Panc1 (cell line): ENCODE measurements at places on chromosomes 3 and 15.

DNA sequence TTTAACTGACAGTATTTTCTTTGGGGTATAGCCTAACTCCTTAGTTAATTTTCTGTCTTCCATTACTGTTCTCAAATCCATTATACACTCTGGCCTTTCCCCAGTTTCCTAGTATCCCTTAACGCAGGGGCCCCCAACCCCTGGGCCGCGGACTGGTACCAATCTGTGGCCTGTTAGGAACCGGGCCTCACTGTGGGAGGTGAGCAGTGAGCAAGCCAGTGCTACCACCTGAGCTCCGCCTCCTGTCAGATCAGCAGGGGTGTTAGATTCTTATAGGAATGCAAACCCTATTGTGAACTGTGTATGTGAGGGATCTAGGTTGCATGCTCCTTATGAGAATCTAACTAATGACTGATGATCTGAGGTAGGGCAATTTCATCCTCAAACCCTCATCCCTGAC is 75.1 kb downstream of the DOCK3 start:
- DNase-seq = no peak

GRCh38 chr3:183579967-183580900 is 24.7 kb upstream of the KLHL6 start:
- no peak for DNase-seq

DNA sequence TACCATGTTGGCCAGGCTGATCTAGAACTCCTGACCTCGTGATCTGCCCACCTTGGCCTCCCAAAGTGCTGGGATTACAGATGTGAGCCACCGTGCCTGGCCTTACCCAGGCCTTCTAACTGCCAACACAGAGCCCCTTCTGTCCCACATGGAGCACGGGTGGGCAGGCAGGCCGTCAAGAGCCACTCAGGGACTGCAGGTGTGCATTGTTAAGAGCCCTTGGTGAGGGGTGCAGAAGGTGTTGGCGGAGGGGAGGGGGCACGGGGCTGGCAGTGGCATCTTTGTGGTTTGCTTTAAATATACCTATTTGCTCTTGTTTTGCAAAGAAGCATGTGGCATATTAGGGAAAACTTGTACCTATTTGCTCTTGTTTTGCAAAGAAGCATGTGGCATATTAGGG is 37.3 kb downstream of the SMAD6 start:
- no peak for DNase-seq

- DNase-seq = no peak
Measured at GRCh38 chr3:166743481-166744134, 636.5 kb downstream of the ZBBX start.

GRCh38 chr3:189365609-189366564 is 194.1 kb downstream of the TPRG1 start:
- no peak for DNase-seq

GRCh38 chr15:60620708-60621107 is 141.8 kb upstream of the ICE2 start:
- DNase-seq = no peak

- DNase-seq = no peak
Measured at GRCh38 chr15:44068347-44068746, 126.7 kb downstream of the FRMD5 start.

- no peak for DNase-seq
Measured at GRCh38 chr15:39969002-39969394, 35.1 kb downstream of the EIF2AK4 start.
